Naive thymus-derived CD4-positive, alpha-beta T cell (primary cell): ENCODE measurements at places on chromosomes 4 and X. TPM values are rescaled to one million over a fixed set of nuclear protein-coding genes. Genes with fewer than 3 reads are reported as not detected.
A peak's percentile ranks its signal among the peaks of the same experiment; 100 is the strongest.

GRCh38 chrX:915427-916229 lies 285.0 kb downstream of the SHOX start:
- no peak for DNase-seq

- no peak for DNase-seq
These were observed 29.9 kb upstream of the SOD3 start for GRCh38 chr4:24765376-24765988.

GRCh38 chrX:40550066-40550465 lies 30.7 kb upstream of the ATP6AP2 start:
- DNase-seq = no peak

DNA sequence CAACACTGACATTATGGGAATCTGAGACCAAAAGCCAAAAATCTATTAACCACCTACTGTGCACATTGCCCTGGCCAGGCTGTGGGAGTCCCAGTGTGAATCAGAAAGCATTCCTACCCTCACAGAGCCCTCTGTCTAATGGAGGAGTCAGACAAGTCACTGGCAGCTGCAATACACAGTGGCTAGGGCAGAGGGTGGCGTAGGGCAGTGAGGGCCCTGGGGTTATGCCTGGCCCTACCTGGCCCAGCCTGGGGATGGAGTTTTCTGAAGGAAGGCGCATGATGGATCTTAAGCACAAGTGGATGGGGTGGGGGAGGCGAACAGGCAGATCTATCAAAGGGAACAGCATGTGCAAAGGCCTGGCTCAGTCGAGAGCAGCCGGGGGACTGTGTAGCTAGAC lies 10.8 kb downstream of the JAKMIP1 start:
- DNase-seq = no peak

DNA sequence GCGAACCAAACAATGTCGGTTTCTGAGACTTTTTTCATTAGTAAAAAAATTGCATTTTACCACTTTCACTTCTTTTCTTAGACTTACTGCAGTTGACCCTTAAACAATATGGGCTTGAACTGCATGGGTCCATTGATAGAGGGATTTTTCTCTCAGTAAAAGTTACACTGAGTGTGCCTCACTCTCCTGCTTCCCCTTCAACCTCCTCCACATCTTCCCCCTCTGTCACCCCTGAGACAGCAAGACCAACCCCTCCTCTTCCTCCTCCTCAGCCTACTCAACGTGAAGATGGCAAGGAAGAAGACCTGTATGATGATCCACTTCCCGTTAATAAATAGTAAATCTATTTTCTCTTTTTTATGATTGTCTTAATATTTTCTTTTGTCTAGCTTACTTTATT lies 43.4 kb downstream of the TEC start:
- no peak for DNase-seq

DNA sequence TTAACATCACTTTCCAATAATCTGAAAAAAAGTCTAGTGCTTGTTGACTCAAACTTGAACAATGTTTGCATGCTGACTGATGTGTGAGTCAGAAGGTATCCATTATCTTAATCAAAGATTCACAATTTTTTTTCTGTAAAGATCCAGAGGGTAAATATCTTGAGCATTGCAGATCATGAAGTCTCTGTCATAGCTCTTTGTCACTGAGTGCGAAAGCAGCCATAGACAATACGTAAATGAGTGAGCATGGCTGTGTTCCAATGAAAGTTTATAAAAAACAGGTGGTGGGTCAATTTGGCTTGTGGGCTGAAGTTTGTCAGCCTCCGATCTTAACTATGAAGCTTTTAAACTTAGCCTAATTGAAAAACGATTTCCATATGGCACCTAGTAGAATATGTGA lies 37.7 kb downstream of the NHS start:
- DNase-seq = no peak

DNA sequence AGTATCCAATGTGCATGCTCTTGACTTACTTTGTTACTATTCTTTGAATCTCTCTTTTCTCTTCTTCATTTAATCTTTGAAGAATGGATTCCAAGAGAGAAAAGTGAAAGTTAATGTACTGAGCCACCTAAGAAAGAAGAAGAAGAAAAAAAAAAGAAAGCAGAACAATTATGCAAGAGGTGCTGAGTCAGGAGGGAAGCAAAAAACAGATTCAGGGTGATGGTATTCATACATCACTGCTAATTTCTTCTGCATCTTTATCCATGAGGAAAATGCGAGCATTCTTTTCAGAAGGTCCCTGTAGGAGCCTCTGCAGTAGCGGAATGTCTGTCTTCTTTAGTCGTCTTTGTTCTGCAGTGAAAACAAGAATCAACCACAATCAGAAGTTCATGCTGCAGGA lies 43.9 kb downstream of the RASSF6 start:
- no peak for DNase-seq

DNA sequence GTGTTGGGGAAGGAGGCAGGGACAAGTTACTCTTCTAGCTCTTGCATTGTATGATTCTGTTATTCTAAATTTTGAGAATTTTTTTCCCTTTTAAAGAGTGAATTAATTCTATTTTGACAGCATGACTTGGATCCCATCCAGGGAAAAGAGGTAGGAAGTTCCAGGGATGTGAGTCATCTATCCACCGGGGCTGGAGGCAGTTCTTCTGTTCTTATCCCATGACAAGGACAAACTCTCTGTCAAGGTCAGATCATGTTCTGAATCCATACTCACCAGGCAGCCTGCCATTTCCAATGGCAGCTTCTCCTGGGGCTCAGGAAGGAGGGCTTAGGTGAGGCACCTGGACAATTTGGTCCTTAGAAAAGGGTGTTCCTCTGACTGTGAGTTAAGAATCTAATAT lies 132.0 kb upstream of the MED14 start:
- DNase-seq = no peak

GRCh38 chrX:45758319-45758718 lies 557.6 kb upstream of the DIPK2B start:
- no peak for DNase-seq

GRCh38 chr4:38390969-38391545 lies 272.9 kb upstream of the KLF3 start:
- no peak for DNase-seq

GRCh38 chr4:75172551-75172950 lies 239.6 kb downstream of the PARM1 start:
- DNase-seq = no peak

- no peak for DNase-seq
These were observed 27.5 kb downstream of the ARX start for GRCh38 chrX:24988314-24988713.

- DNase-seq = no peak
These were observed 2.5 kb upstream of the SLC2A9 start for GRCh38 chr4:10023806-10024205.

DNA sequence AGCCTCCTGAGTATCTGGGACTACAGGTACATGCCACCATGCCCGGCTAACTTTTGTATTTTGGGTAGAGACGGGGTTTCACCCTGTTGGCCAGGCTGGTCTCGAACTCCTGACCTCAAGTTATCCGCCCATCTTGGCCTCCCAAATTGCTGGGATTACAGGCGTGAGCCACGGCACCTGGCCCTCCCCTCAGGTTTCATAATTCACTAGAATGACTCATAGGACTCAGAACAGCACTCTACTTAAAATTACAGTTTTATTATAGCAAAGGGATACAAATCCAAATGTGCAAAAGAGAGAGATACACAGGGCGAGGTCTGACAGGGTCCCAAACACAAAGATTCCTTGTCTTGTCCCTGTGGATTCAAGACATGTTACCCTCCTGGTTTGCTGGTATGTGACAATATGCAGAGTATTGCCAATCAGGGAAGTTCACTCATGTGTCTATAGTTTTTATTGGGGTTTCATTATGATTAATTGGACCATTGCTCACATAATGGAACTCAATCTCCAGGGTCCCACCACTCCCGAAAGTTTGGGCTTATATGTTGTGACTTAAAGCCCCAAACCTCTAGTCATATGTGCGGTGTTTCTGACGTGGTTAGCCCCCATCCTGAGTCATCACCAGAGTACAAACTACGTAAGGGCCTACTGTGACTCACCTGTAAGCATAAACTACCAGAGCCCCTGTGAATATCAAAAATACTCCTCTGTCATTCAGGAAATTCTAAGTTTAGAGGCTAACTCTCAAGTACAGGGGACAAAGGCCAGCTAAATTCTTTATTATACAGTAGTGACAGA lies 5.2 kb downstream of the YIPF6 start:
- DNase-seq = no peak

DNA sequence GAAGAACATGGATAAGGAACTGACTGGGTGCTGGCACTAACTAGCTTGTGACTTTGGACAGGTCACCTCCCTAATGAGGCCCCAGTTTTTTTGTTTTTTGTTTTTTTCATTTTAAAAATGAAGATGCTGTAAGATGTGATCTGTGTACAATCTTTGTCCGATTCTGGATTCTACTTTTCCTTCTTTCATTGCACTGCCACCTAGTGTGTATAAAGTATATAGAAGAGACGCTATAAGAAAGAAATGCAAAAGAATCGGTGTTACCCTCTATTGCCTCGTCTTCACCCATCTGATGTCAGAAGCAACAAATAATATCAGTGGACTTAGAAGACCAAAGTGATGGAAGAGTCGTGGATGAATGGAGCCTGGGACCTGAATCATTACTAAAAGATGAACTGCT lies 58.6 kb upstream of the P2RY10 start:
- peak; percentile 31 for DNase-seq

DNA sequence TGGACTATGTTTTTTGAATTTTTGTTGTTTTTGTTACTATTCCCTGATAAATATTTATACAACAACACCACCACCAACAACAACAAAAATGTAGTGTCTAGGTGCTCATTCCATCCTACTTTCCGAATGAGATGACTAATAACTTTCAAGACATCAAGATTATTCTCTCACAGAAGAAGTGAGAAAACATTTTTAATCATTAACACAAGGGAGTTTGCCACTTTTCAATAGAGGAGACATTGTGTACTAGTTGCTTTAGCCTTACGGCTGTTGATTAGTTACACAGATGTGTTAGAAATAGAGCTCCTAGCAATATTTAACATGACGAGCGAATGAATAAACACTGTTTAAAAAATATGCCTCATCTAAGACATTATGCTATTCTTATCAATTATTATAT lies 898.8 kb downstream of the C4orf33 start:
- DNase-seq = no peak

- no peak for DNase-seq
These were observed 169.8 kb upstream of the GALNT7 start for GRCh38 chr4:172998527-172999469.

DNA sequence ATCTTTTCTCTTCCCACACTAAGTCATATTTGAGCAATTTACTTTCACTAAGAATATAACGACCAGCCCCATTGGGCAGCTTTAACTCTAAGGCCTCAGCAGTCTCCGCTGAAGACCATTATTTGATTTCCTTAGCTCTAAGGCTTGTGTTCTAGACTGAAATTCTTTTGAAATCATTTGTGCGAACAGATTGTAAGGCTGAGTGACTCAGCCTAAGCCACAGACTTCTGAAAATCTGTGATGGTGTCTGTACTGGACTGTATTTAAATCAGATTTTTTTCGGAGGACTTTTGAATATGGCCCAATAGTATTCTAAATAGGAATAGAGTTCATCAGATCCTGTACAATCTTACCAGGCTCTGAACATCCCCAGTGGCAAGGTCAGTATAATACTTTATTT lies 150.3 kb upstream of the TECRL start:
- no peak for DNase-seq

DNA sequence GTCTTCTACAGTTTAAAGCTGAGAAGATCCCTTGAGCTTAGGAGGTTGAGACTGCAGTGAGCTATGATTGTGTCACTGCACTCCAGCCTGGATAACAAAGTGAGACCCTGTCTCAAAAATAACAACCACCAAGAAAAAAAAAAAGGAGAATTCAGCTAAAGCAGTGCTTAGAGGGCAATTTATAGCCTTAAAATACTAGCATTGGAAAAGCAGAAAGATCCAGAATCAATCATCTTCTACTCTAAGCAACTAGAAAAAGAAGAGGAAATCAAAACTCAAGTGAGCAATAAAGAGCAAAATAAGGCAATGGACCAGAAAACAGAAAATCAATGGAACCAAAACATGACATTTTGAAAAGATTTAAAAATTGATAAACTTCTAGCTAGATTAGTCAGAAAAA lies 639 bp upstream of the PI4K2B start:
- no peak for DNase-seq

DNA sequence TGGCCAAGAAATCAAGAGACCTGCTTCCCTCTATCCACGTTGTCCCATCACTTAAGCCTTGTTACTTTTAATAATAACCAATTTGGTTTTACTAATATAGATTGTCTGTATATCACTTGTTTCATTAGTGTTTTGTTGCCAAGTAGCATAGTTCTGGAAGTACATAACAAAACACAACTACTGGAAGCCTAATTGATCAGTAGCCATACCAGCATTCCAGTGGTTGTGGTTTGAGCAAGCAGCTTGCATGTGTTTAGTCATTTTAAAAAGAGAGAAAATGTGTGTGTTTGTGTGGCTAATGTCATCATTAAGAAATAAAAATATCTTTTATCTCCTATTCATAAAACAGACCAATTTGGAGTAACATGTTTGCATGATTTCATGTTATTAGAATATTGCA lies 70.8 kb downstream of the PTPN13 start:
- no peak for DNase-seq

- DNase-seq = no peak
These were observed 330.8 kb upstream of the DKK2 start for GRCh38 chr4:107366900-107367299.

The DDIT4L gene
- not detected for total RNA-seq

The KANTR gene
- total RNA-seq = 29.9 TPM

The TENM3 gene
- not detected for total RNA-seq

The TEX13D gene
- not detected for total RNA-seq

The FGFBP2 gene
- 54.8 TPM for total RNA-seq

The HTRA3 gene
- not detected for total RNA-seq

The EREG gene
- total RNA-seq = 37.7 TPM

The HEPH gene
- 0.34 TPM for total RNA-seq

The FIP1L1 gene
- 91.0 TPM for total RNA-seq

The HELT gene
- not detected for total RNA-seq

The ADGRL3 gene
- not detected for total RNA-seq

The DMRTC1 gene
- 1.4 TPM for total RNA-seq
